HCT116 (cell line): ENCODE measurements at places on chromosomes 5 and 9. TPM values are rescaled to one million over a fixed set of nuclear protein-coding genes. Genes with fewer than 3 reads are reported as not detected.

Gene ZNF462
- 18.1 TPM for total RNA-seq

GRCh38 chr9:21265421-21266189 is 25.8 kb upstream of the IFNA14 start:
- DNase-seq, result no peak

Gene PLAC8L1
- 2.6 TPM for total RNA-seq

GRCh38 chr9:89626741-89627265 is 22.0 kb downstream of the GADD45G start:
- no peak for DNase-seq

Gene CDH9
- not detected for total RNA-seq

GRCh38 chr9:92423612-92424011 is 659 bp downstream of the OMD start:
- no peak for DNase-seq

DNA sequence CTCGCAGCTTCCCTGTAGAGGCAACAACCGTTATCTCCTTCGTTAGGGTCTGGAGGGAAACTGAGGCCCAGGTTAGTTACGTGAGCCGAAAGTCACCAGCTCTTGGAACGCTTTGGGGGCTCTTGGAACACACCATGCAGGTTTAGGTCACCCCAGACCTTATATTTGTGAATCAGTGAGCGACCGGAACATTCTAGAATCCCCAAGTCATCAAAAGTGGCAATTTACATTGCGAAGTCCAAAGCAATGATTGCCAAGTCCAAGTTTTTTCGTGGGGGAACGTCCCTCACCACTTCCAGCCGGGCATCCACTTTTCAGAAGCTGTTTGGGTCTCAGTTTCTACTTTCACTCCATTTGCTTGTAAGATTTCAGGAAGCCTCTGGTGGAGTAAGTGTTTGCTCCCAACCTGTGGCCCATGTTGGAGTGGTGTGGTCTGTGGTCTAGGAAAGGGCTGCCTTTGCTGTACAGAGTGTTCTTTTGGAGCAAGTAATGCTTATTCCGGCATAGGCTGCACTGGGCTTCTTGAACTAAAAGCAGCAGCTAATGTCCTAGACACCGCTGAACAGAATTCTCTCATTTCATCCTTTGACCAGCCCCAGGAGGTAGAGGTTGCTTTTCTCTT is 32.8 kb upstream of the SPRY4 start:
- DNase-seq, result no peak

Gene FNBP1
- total RNA-seq, result 25.0 TPM

- no peak for DNase-seq
These were observed 67.1 kb upstream of the CLINT1 start for GRCh38 chr5:157925786-157926671.

Gene SPATA31A3
- total RNA-seq, result not detected

- DNase-seq, result no peak
These were observed 757 bp downstream of the FXN start for GRCh38 chr9:69036309-69036708.

Gene ITGA2
- 36.6 TPM for total RNA-seq

DNA sequence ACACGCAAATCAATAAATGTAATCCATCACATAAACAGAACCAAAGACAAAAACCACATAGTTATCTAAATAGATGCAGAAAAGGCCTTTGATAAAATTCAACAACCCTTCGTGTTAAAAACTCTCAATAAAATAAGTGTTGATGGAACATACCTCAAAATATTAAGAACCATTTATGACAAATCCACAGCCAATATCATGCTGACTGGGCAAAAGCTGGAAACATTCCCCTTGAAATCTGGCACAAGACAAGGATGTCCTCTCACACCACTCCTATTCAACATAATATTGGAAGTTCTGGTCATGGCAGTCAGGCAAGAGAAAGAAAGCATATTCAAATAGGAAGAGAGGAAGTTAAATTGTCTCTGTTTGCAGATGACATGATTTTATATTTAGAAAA is 1946.3 kb upstream of the CDH9 start:
- DNase-seq, result no peak

GRCh38 chr5:119243888-119244287 is 111.9 kb upstream of the TNFAIP8 start:
- no peak for DNase-seq

DNA sequence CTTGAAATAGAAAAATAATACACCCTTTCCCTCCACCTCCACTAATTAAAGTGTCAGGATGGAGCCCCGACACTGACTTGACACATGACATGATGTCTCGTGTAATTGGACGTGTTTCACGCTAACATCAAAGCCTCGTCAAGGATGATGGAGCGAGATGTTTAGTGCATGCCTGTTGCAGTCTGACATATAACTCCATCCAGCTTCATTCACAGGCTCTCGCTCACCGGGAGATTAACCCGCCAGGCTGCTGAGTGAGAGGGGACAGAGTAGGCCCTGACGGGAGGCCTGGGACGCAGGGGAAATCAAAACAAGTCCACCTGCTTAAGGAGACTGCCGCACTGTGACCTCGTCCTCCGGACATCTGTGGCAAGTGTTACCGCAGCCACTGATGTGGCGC is 263.5 kb downstream of the SLIT3 start:
- DNase-seq, result no peak

GRCh38 chr9:38622288-38622674 is 1.9 kb upstream of the ANKRD18A start:
- no peak for DNase-seq

- DNase-seq, result no peak
These were observed 1826.2 kb upstream of the CDH6 start for GRCh38 chr5:29367176-29367833.

Gene SNCAIP
- not detected for total RNA-seq

- no peak for DNase-seq
These were observed 285.7 kb upstream of the TUT7 start for GRCh38 chr9:86639899-86640379.

Gene HAVCR2
- total RNA-seq, result 0.07 TPM

DNA sequence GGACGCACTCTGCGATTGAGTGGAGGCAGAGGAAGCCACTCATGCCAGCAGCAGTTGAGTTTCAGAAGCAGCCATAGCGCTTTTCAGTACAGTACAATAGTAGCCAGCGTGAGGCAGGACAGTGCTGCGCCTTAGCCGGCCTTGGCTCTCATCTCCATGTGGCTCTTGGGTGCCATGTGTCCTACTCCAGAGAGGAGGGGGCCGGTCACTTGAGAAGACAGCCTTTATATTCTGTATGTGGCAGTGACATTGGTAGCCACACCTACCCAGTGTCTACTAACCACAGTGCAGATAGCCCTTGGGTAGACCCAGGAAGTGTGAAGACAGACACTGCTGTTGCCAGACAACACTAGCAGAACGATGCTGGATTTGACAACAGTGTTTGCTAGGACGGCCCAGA is 42.3 kb downstream of the FAM78A start:
- no peak for DNase-seq

GRCh38 chr9:134662143-134662876 is 20.7 kb downstream of the COL5A1 start:
- no peak for DNase-seq

DNA sequence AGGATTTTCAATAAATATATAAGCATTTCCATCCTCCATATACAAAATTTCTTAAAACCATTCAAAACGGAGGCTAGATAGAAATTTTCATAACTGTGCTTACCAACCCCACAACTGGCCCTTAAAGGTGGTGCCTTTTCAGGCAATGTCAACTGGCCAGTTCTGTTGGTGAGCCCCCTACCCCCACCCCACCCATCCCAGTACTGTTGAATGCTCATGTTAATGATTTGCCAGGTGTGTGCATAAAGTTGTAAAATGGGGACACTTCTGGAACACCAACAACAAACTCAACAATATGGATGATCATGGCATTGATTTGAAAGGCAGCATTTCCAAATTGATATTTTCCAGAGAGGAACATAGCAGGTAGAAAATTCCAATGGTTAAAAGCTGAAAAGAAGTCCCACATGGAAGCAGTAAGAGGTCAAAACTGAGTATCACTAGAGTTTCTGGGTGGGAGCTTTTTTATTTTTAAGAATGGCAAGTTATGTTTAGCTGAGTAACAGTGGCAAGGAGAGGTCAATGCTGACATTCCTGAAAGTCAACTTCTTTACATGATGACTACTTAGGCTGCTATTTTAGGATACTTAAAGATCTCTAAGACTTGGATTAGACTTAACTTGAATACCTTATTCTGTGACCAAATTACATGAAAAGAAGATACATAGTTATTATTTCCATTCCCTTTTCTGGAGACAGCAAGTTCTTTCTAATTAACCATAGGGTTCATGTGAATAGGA is 2.7 kb downstream of the LEAP2 start:
- no peak for DNase-seq

Gene SLC4A9
- 0.49 TPM for total RNA-seq

Gene EIF4EBP3
- total RNA-seq, result 6.0 TPM

DNA sequence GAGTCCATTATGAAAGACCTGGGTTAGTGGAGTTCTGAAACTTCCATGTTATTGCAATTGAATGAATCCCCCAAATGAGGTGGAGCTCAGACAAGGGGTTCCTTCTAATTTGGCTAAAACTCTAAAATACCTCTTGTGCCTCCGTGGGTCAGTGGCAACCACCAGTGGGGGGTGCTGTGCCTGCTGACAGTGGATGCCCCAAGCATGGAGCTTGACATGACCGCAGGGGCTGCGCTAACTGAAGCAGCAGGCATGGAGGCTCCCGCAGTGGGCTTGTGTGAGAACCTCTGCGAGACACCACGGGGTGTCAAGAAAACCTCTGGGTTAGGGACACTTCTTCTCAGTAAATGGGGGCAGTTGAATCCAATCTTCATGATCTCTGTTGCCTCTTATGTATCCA is 200.5 kb downstream of the DRD1 start:
- DNase-seq, result no peak

GRCh38 chr5:122638581-122638980 is 136.3 kb upstream of the SNX2 start:
- DNase-seq, result no peak

DNA sequence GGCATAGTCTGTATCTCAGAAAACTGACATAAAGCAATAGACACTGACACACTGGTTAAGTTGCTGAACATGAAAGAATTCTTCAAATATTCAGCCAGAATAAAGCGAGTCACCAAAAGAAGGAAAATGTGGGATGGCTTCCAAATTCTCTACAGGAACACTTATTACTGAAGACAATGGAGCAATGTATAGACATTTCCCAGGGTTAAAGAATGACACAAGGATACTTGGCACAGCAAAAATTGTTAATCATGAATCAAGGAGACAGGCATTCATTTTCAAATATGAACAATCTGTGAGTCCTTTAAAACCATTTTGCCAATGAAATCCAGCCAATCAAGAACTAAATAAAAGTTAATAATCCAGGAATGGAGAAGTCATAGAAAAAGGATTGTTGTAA is 92.5 kb downstream of the MTX3 start:
- DNase-seq, result no peak

Gene PCDHA3
- total RNA-seq, result not detected

DNA sequence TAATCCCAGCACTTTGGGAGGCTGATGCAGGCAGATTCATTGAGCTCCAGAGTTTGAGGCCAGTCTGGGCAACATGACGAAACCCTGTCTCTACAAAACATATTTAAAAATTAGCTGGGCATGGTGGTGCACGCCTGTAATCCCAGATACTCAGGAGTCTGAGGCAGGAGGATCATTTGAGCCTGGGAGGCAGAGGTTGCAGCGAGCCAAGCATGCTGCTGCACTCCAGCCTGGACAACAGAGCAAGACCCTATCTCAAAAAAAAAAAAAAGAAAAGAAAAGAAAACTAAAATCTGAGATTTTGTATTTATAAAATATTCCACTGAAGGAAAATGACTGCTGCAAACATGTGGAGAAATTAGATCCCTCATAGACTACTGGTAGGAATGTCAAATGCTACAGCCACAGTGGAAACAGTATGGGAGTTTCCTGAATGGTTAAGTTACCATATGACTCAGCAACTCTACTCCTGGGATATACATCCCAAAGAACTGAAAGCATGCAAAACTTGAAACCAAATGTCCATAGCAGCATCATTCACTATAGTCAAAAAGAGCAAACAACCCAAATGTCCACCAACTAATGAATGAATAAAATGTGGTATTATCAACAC is 106.1 kb downstream of the UBAP2 start:
- DNase-seq, result no peak

Gene GSN
- total RNA-seq, result 71.3 TPM

- no peak for DNase-seq
These were observed 33.2 kb downstream of the PTGR1 start for GRCh38 chr9:111566234-111566633.

DNA sequence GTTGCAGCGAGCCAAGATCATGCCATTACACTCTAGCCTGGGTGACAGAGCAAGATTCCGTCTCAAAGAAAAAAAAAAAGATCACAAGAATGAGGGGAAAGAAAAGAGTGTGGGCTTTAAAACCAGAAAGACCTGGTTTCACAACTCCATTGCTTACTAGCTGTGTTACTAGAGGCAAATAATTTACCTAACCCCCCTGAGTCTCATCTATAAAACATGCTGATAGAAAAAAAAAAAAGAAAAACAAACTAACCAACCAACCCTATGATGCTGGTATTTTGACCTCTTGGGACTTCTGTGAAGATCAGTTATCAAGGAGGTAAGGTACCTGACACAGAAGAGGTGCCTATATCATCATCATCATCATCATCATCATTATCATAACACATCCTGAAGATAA is 60.2 kb upstream of the UBTD2 start:
- DNase-seq, result no peak

DNA sequence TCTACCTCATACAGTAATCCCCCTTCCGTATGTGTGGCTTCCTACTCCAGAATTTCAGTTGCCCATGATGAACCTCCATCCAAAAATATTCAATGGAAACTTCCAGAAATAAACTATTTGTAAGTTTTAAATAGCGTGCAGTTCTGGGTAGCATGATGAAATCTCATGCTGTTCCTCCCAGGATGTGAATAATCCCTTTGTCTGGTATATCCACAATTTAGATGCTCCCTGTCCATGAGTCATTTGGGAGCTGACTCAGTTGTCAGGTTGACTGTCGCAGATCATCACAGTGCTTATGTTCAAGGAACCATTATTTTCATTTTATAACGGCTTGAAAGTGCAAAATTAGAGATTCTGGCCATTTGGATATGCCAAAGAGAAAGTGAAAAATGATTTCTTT is 290.1 kb upstream of the CDH9 start:
- DNase-seq, result no peak

Gene TAF11L10
- total RNA-seq, result not detected

DNA sequence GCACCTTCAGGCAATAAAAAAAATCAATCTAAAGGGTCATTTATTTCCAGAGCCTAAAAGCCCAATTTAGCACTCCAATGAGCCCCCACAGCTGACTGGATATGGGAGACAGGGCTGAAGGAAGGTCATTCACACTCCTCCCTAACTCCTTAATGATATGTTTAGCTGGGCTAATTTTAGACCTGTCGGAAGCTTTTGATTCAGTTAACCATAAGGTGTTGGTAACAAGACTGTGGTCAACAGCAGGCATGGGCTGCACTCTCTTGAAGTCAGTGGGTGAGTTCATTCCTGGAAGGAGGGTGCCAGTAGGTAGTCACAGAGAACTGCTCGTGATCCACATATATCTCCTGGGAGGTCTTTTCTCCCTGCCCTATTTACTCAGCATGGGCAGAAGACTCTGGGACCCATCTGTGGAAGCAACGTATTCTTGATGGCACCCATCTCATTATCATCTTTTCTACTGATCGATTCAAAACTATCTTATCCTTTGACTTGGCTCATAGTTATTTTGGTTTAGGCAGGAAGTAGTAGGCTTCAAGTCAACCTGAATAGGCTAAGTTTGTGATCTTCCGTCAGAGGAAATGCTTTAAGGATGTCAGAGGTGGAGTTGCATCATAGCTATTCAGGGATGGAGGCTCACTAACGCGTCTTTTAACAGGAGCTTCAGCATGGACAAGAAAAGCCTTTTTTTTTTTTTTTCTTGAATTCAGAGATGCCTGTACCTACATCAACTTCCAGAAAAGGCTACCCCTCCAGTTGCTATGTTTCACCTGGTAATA is 367.7 kb upstream of the SLC30A5 start:
- no peak for DNase-seq
